NCI-H1694 (cell line): ENCODE measurements at places on chromosomes 7 and 10.

- no peak for DNase-seq
Observed at GRCh38 chr10:77504873-77505257, 132.7 kb downstream of the KCNMA1 start.

DNA sequence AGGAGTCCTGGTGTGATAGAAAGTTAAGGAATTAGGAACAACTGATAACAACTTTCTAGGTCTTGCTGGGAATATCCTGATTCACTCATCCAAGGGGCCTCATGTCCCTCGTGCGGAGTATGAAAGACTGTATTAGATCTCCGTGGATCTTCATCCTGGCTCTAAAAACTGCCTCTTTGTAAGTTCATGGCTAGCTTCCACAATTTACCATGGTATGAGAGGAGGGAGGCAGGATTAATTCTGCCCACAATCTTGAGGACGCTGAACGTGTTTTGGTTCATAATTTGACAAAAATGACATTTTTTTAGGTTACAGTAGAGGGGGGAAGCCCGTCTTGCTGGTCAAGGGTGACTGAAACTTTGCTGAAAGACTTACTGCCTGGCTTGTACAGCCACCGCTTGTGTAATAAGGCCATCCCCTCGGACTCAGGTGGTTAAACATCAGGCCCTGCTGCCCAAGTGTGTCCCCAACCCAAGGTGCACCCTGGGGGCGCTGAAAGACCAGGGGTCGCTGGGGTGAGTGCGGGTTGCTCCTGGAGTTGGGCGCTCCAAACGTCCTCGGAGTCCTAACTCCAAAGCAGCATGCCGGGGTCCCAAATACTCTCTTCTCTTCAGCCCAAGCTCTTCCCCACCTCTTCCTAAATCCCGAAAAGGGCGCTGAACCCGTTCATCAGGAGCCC, 733 bp downstream of the HIBADH start:
- no peak for DNase-seq

DNA sequence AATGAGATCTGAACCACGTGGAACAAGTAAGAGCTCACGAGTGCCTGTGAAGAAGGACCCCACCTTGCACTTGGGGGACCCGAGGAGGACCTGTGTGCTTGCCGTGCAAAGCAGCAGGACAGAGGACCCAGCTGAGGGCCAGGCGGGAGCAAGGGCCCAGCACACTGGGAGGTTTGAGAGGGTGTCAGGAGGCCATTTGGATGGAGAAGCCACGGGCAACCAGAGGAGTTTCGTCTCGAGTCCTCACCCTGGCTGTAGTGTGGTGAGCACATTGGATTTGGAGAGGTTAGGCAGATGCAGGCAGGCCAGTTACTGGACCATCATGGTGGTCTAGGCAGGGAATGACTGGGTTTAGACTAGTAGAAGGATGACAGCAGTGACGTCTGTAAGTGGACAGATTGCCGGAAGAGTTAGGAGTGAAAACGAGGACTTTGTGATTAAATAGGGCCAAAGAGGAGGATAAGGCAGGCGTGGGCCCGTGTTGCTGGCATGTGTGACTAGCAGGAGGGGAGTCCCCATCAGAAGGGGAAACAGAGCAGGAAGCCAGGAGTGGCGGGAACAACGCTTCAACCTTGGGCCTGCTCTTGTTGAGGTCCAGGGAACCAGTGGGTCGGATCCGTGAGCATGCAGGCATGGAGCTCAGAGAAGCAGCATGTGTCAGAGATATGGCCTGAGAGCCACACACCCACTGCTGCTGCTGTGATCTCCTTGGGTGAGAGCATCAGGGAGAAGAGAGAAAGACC, 208.2 kb downstream of the MGMT start:
- DNase-seq, result no peak

- no peak for DNase-seq
Observed at GRCh38 chr10:113854761-113855588, 514 bp downstream of the NHLRC2 start.

GRCh38 chr7:42869131-42870020, 42.5 kb downstream of the C7orf25 start:
- no peak for DNase-seq

DNA sequence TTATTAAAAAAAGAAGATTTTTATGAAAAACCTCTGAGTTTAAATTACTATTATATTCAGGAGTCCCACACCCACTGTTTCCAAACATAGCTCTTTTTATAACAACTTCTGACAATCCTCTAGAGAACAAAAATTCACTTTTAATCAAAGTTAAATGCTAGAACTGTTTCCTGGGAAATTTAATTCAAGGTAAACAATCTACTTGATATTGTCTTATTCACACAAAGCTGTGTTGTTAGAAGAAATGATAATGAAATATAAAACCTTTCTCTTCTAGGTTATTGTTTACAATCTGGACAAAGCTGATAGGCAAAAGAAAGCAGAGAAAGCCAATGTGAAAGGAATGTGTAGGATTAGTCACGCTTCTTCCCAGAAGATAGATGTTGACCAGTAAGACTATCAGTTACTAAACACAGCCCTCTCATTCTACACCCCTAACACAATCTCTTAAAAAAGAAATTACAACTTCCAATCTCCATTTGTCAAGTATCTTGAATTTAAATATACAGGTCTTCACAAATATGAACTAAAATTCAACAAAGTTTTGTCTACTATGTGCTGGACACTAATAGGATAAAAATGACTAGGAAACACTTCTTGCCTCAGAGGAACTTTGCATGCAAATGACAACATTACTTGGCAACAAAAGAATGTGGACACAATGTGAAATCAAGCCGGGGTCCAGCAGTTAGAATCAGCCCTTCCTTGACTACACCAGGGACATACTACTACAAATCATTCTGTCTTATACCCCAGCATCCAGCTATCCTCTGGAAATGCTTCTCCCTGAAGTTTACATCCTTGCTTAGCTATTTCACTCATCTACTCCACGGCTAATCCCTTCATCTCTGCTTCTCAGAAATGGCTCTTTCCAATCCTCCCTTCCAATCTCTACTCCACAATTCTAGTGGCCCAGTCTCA, 123.7 kb downstream of the IMMP2L start:
- no peak for DNase-seq

GRCh38 chr7:105934572-105935185, 28.4 kb upstream of the CDHR3 start:
- peak; percentile 76 for DNase-seq

DNA sequence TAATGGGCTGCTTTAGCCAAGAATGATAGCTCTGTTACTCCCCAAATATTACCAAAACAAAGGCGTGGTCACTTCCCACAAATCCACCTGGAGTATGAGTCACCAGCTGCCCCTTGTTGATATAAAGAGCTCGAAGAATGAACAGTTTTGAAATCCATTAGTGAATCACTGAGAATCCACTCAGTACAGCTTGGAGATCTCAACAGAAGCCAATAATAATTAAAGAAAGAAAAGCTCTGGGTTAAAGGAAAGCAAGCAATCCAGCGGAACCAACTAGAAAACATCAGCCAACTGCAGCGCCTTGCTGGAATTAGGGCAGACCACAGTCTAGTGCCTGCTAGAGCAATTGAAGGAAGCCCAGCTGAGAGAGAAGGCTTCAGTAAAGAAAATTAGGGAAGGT, 576.0 kb upstream of the C7orf33 start:
- no peak for DNase-seq
